SJCRH30 (cell line): ENCODE measurements at places on chromosomes 2 and 18.
A peak's percentile ranks its signal among the peaks of the same experiment; 100 is the strongest.

DNA sequence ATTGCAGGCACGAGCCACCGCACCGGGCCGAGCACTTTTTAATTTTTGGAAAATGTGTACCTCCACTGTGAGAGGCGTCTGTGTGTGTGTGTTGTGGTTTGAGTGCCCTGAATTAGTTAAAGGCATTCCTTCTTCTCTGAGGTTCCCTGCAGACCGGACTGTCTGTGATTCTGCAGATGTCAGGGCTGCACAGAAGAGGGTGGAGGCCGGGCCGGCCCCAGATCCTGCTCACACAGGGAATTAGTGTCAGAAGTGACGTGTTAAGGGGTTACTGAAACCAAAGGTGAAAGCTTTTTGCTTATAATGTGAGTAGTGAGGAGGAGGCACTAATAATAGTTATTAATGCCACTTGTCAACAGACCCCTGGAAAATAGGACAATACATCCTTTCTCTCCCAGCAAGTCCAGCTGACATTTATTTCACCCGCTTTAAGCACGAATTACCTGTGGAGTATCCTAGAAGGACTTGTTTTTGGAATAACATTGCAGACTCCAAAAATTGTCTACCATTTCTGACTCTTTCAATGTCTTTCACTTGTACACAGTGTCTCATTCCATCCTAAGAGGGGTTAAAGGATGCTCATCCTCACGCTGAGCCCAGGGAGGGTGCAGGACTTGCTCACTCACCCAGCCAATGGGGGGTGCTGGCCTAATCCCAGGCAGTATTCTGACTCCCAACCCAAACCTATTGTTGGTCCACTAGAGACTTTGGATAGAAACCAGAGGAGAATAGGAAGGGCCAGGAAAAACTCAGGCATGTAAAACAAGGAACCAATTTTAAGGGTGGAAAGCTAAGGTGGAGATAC is 16.2 kb downstream of the ARHGAP25 start:
- no peak for DNase-seq

DNA sequence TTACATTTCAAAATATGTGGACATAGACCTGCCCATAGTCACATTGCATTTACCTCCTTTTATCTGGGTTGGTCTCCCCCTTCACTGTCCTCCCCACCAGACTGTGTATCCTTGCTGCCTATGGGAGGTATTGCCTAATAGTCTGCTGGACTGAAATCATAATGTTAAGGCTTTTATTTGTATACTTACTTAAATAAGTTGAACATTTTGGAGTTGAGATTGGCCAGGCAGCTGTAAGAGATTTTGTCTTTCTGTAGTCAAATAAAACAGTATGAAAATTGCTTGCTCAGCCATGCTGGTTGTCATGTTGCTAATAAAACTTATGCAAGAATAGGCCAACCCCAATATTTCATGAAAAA is 280.9 kb downstream of the PTPRM start:
- no peak for DNase-seq

DNA sequence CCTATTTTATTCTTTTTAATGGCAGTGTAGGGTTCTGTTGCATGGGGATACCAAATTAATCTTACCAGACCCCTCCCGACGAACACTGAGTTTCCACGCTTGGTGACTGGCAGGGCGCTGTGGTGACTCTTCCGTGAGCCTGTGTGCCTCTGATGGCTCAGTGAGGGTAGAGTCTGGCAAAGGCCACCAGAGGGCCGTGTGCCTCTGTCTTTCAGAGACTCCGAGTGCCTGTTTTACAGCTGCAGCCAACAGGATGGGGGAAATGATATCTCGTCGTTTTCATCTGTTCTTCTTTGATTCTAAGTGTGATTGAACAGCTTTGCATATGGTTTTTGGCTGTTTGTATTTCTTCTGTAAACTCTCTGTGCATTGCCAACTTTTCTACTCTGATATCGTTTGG is 99.8 kb downstream of the ZNF236 start:
- DNase-seq: peak; percentile 9

DNA sequence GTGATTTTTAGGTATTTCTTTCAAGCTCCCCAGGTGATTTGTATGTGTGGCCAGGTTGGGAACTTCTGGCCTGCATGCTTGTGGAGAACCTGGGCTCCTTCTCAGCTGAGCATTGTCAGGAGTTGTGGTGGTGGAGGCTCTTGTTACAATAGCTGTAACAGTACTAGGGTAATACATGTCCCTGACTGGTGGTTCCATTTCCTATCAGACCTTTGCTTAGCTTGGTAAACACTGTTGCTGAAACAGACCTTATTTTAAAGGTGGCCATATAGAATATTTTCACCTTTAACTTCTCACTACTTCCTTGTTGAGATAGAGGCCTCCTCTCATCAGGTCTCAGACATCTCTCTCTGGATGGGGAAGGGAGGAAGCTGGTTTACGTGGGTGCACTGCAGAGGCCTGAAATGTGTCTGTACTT is 79.2 kb downstream of the SETBP1 start:
- no peak for DNase-seq

GRCh38 chr2:227370791-227371312 is 8.3 kb downstream of the TM4SF20 start:
- DNase-seq: no peak

DNA sequence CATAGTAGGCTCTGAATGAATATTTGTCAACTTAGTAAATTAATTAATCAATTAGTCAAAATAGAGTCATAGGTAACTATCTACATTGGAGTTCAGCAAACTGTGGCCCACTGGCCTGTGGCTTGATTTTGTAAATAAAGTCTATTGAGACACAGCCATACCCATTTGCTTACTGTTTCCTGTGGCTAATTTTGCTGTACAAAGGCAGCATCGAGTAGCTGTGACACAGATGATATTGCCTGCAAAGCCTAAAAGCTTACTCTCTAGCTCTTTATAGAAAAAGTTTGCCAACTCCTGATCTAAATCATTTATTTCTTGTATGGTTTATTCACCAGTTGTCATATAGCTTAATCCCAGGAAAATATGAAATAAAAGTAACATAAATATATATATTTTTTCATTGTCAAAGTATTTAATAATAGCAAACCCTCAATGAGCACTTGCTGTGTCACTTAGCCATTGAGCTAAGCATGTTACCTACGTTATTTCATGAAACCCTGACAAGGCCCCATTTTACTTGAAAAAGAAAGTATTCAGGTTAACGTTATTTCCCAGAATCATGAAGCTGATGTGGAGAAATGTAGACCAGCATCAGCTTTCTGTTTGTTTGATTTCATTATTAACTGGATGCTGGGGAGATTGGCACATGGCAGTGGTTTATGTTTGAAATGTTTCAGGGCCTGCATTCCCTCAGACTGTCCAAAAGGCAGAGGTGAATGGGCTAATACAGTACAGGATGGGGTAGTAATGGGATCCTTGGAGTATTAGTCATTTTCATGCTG is 69.6 kb downstream of the ICOS start:
- no peak for DNase-seq

- DNase-seq: peak; percentile 67
Measured at GRCh38 chr2:179311101-179311500, 46.5 kb upstream of the SESTD1 start.

GRCh38 chr2:159879051-159879604 is 81.1 kb upstream of the CD302 start:
- no peak for DNase-seq

- no peak for DNase-seq
Measured at GRCh38 chr2:43328133-43328532, 101.7 kb upstream of the ZFP36L2 start.

GRCh38 chr2:176056406-176056805 is 27.4 kb downstream of the EVX2 start:
- peak; percentile 72 for DNase-seq

GRCh38 chr2:240646900-240647502 is 21.7 kb downstream of the GPR35 start:
- DNase-seq: no peak

- DNase-seq: no peak
Measured at GRCh38 chr18:25345081-25345866, 6.7 kb downstream of the ZNF521 start.

GRCh38 chr2:112166806-112167499 is 28.8 kb downstream of the FBLN7 start:
- DNase-seq: no peak

DNA sequence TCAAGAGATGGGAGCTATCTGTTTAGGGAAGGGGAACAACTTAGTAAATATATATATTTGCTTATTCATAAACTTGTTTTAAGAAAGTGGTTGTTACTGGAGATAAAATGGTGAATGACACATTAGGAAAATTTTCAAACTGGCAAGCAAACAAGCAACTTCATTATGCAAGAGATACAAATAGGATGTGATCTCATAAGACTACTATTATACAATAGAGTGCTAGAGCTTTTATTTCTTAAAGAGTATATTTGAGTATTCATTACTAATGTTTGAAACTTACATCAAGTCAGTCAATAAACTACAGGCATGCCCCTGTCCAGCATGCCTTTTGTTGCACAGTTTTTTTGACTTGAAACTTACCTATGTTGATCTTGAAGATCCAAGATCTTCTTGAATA is 355.2 kb upstream of the KCNJ3 start:
- DNase-seq: no peak

GRCh38 chr2:181466661-181467576 is 9.7 kb downstream of the ITGA4 start:
- peak; percentile 70 for DNase-seq

DNA sequence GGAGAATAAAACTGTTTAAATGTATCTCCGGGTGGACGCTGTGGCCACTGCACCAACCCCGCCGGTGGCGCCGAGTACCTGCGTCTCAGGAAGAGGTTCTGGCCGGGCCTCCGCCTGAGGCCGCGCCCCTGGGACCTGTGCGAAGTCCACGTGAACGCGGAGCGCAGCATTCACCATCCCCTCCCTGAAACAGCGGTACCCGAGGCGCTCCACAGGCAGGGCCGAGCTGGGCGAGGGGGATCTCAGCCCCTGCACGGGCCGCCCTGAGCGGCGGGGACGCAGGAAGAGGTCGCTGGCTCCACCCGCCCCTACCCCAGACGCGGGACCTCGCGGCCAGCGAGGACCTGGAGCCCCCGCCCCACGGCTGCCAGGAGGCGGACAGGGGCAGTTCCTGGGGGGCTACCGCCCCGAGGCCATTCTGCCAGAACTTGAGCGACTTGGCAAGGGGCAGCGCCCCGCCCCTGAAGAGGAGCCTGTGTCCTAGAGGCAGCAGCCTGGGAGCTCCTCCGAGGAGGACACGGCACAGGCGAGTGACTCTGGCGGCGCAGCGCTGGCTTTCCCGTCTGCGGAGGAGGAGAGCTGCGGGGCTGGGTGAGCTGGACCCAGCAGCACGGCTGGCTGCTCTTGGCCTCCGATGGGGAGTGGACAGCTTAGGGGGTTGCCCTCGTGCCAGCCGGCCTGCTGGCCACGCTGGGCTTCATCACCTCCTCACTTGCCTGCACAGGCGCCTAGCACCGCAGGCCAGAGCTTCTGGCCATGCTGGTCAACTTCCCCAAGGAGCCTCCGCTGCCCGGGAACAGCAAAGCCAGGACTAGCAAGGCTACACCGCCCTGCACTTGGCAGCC is 9.7 kb upstream of the TEKT4 start:
- no peak for DNase-seq

GRCh38 chr2:56231361-56231760 is 47.6 kb downstream of the CCDC85A start:
- no peak for DNase-seq

- DNase-seq: no peak
Measured at GRCh38 chr2:130372833-130373807, 17.3 kb downstream of the PTPN18 start.

- no peak for DNase-seq
Measured at GRCh38 chr2:54015798-54016699, 45.3 kb upstream of the PSME4 start.

DNA sequence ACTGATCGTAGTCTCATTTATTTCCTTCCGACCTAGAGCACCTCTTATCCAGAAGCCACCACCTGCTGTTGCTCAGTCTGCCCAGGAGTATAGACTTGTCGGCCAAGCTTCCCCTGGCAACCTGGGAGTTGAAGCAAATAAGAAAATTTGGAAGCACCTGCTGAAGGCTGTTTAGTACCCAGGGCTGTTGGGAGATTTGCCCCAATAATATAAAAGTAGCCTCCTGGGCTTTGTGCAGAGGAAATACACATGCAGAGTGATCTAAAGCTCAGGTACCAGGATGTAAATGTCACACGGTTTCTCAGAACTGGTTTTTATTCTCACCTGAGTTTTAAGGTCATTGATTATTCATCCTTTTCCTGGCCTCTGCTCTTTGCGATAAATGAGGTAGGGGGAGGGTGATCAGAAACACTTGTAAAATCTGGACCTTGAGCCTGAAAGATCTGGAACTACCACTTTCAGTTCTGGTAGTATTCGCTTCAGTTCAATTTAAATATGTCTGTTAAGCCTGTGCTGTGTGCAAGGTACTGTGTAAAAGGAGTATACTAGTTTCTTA is 789 bp upstream of the COX7A2L start:
- no peak for DNase-seq

- no peak for DNase-seq
Measured at GRCh38 chr2:194203898-194204297, 1453.1 kb upstream of the SLC39A10 start.

DNA sequence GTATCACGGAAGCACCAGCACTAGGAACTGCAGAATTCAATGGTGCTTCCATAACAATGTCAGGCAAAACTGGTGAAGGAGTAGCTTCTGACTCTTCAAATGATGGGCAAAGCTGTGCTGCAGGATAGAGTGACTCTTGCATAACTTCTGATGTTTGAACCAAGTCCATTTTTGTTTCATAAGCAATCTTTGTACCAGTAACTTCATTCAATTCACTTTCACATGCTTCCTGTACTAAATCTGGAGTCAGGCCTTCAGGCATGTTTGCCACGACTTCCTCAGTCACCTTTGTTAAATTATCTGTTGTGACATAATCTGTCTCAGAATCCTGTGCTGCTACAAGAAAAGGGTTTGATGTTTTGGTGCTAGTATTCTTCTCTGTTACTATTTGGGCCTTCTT is 24.0 kb downstream of the RTN4 start:
- DNase-seq: no peak

DNA sequence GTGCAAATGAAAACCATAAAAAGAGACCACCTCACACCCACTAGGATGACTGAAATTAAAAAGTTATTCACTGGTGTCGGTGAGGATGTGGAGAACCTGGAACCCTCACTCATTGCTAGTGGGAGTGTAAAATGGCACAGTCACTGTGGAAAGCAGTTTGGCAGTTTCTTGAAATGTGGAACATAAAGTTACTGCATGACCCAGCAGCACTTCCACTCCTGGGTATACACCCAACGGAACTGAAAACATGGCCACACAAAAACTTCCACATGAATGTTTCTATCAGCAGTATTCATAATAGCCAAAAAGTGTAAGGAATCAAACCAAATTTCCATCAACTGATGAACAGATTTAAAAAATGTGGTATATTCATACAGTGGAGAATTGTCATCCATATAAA is 65.1 kb upstream of the SLC66A3 start:
- DNase-seq: no peak

GRCh38 chr18:10899481-10899880 is 249.9 kb downstream of the PIEZO2 start:
- DNase-seq: no peak
